Bronchial epithelial cell (primary cell): ENCODE measurements at places on chromosomes 4 and X.

- no peak for DNase-seq
Measured at GRCh38 chr4:86978709-86979108, 43.9 kb downstream of the AFF1 start.

- DNase-seq: no peak
Measured at GRCh38 chr4:76558396-76559235, 123.6 kb downstream of the SHROOM3 start.

DNA sequence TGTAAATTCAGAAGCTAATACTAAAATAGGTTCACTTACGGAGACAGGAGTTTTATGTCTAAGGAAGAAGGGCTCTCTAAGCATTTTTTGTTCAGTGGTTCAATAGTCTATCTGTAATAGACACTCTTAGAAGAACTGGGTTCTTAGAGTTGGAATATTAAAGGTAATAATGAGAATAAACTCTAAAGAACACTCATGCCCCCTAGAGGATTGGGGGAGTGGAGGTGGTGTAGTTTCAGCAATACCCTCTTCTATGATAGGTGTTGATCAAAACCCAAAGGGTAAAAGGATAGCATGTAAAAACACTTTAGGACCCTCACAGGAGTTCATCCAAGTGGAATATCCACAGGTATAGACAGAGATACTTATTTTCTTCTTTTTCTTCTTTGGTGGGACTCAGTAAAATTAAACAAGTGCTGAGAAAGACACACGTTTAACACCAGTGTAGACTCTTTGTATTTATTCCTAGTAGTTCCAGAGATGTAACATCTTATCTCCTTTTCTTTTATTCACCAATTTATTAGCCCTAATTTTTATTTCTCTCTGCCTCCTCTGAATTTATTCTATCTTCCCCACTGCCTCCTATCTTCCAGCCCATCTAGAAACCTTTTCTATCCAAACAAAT lies 25.7 kb upstream of the MND1 start:
- peak; percentile 52 for DNase-seq

GRCh38 chr4:185820146-185821028 lies 8.4 kb upstream of the SORBS2 start:
- no peak for DNase-seq

DNA sequence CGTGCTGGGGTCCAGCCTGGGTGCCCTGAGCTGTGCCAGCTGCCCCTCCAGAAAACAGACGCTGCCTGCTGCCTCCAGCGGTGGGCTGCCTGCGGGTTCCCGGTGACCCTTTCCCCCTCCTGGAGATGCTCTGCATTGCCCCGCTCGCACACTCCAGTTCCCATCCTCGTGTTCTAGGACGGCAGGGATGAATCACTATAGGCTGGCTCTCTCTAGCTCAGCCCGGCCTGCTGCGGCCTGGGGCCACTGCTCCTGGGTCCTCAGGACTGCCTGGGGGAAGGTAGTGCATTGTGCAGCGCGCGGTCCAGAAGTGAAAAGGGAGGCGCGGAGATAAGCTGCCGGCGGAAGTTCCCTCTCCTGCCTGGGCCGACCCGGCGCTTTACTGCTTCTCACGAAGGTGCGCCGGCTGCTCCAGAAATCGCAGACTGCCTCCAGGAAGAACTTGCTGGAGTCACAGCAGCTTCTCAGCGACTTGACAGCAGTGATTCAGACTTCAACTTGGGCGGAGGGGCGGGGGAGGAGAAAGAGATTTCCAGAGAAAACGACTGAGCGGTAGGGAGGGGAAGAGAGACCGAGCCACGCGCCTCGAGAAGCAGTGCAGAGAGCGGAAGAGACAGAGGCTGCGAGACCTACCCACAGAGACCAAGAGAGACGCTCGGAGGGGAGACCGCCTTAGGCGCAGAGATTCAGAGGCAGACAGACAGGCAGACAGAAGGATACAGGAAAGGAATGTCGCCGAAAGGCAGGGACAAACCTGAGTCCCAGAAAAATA lies 6.7 kb upstream of the MSX1 start:
- peak; percentile 52 for DNase-seq

DNA sequence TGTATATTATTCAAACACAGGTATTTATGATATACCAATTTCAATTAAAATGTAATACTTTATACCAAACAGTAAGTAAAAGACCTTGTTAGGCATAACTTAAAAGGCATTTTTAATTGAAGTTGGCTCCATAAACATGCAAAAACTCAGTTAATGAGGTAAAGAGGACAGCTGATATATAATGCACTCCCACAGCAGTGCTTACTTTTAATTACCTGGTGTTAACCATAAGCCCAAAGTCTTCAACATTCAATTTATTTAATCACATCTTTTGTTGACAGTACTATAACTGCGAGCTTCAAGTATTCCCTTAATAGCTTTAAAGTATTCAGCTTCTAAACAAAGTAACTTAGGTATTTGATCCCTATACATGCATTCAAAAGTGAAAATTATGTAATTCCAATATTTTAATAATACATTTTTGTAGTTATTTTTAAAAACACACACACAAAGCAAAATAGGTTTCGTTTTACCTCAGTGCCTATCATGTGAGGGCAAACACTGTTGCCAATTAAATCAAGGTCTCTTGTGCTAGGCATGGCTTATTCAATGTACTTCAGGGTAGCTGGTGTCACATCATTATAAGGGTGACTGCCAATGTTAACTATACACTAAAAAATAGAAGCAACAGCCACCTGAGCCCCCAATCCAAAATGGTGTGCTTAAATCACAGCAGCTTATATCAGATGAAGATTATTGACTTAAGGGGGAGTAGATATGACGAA lies 197.1 kb downstream of the LRBA start:
- no peak for DNase-seq

DNA sequence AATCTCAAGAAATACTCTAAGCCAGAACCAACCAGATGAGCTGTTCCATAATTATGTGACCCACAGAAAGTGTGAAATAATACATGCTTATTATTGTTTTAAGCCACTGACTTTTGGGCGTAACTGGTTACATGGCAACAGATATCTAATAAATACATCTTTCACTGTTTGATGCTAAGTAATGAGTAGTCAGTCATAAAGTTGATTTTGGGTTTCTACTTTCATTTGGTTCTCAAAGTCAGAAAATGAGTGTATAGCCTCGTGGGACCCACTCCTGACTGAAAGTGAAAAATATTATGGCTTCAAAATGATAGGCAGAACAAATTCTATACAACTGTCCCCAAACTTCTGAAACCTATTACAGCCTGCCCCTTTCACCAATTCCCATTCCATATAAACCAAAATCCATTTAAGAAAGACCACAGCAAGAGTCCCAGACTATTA lies 88.0 kb upstream of the CBR4 start:
- DNase-seq: no peak

- DNase-seq: peak; percentile 57
Measured at GRCh38 chr4:76058888-76059426, 15.6 kb upstream of the ART3 start.

GRCh38 chr4:171644430-171645057 lies 168.7 kb upstream of the GALNTL6 start:
- no peak for DNase-seq

DNA sequence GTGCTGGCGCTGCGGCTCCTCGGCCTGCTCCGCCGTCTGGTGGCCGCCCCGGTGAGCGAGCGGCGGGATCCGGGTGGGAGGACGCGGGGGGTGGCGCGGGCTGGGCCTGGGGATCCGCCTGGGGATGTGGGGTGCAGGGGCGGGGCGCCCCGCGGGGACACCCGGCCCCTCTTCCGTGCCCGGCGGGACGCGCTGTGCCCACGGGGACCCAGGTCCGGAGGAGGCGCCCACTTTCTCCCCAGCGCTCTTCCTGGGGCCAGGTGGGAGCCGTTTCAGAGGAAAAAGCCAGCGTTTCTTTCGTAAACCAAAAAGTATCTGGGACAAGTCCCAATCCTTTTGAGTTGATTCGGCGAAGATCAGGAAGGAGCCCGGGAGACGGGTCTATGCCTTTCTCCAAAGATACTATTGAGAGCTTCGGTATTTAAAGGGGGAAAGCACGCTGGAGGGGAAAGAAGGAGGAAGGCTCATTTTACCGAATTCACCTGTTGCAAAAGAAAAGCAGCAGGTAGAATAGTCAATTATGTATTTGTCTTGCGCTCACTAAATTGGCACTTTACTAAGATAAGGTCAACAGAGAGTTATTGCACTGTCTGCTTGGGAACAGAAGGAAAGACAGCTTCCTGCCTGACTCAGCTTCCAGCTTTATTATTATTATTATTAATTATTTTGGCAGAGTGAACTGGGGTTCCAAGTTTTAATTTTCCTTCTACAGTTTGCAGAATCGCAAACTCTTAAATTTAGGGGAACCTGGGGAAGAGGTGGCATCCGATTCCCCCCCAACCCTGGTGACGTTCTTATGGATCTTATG lies 81.5 kb upstream of the CD99 start:
- DNase-seq: peak; percentile 45

GRCh38 chr4:577499-578450 lies 1.7 kb upstream of the TMEM271 start:
- DNase-seq: peak; percentile 29

DNA sequence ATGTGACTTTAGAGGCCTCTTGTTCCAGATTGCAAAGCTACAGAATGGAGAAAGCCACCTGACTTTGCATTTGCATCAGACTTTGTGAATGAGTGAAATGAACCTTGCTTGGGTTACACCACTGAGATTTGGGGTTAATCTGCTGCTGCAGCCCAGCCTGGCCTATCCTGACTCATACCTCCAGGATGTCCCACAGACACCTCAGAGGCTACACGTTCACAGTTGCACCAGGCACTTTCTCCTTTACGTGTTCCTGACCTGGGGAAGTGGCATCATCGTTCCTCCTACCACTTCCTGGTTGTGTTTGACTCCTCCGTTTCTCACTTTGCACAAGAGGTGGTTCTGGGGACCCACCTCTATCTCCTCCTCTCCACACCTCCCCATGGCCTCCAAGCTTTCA lies 9.2 kb upstream of the SORCS2 start:
- peak; percentile 43 for DNase-seq

- DNase-seq: no peak
Measured at GRCh38 chrX:155865193-155865592, 16.0 kb upstream of the VAMP7 start.

GRCh38 chr4:104881136-104881886 lies 265.4 kb upstream of the TET2 start:
- no peak for DNase-seq

GRCh38 chrX:23901805-23902204 lies 5.9 kb downstream of the APOO start:
- DNase-seq: peak; percentile 78

DNA sequence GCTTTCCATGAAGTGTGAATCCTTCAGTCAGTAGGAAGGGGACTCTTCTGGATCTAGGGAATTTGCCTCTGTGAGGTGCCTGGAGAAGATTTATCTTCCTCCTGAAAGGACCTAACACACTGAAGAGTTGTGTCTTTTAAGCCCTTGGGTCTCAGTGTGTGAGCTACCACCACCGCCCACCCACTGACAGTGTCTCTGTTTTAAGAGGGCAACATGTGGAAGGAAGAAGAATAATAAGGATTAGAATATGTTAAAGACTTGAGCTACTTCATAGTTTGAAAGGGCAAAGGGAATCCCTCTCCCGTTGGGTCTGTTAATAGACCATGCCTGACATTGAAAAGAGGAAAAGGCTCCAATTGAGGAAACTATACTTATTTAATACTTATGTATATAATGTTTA lies 64.3 kb upstream of the TLR2 start:
- no peak for DNase-seq

DNA sequence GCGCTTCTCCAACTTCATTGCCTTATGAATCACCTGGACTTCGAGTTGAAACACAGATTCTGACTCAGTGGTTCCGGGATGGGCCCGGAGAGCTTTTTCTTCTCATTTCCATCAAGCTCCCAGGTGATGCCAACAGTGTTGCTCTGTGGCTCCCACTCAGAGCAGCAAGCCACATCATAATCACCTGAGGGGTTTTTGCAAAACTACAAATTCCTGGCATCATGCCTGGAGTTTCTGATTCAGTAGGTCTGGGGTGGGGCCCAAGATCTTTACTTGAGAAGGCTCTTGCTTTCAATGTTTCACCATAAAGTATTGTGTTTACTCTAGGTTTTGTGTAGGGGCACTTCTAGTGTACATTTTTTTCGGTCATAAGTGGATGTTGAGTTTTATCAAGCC lies 7.0 kb downstream of the MTM1 start:
- peak; percentile 96 for DNase-seq

DNA sequence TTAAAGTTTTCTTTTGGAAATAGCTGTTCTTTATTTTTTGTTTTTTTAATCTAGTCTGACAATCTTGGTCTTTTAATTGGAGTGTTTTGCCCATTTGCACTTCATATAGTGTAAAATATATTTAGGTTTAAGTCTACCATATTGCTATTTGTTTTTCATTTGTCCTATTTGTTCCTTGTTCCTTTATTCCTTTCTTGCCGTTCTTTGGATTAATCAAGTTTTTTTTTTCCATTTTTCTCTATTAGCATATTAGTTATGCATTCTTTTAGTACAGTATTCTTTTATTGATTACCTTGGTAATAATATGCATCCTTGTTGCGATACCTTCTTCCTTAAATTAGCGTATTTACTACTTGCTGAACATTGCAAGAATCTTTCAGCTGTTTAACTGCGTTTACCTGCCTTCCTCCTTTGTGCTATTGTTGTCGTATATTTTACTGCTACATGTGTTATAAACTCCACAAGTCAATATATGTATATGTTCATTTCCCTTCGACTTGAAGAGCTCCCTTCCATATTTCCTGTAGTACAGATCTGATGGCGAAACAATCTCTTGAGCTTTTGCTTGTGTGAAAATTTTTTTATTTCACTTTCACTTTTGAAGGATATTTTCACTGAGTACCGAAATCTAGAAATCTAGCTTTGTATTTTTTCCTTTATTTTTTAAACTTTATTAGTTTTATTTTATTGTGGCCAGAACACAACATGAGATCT lies 23.9 kb upstream of the RNF212 start:
- no peak for DNase-seq

DNA sequence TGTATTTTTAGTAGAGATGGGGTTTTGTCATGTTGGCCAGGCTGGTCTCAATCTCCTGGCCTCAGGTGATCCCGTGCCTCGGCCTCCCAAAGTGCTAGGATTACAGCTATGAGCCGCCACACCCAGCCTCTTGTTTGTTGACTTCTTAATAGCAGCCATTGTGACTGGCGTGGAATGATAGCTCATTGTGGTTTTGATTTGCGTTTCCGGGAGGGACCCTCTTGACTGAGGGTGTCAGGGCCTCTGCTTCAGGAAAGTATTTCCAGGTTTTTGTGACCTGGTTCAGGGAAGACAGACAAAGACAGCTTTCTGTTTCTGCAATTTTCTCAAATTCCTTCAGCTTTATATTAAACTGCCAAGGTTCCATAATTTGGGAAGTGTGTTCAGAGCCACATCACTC lies 15.1 kb downstream of the CSF2RA start:
- no peak for DNase-seq

- peak; percentile 56 for DNase-seq
Measured at GRCh38 chr4:14749910-14750309, 252.4 kb upstream of the CPEB2 start.

DNA sequence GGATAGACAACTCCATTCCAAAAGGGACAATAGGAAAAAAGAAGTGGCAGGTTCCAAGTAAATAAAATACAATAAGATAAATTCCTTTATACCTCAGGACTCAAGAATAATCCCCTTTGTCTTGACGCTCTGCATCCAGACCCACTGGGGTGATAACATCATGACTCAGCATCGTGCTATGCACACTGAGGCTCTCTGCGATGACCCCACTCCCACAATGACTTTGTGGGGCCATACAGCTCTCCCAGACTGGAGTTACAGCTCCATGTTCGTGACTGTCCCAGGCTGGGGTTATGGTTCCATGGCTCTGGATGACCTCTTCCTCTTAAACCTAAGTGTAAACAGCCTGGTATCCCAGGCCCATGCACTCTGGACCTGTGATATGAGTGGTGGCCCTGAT lies 254.5 kb upstream of the ADGRL3 start:
- no peak for DNase-seq
